ENCODE measurements at places on chromosomes 1 and 21.
A peak's percentile ranks its signal among the peaks of the same experiment; 100 is the strongest.

- DNase-seq = no peak
Observed at GRCh38 chr1:165949335-165950130, 122.1 kb downstream of the UCK2 start.

DNA sequence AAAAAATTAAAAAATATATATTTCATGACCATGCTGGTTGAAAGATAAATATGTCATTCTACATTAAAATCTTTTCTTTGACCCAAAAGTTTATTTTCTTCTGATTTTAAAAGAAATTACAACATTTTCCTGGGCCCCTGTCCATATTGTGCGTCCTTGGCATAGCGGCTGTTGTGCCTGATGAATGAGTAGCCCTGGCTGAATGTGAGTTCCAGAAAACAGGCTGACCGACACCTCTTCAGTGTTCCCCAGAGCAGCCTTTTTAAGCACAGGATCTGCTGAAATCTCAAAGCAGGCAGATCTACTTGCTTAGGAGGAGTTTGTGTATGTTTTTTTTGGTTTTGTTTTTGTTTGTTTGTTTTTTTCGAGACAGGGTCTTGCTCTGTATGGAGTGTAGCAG is 19.7 kb downstream of the KIAA1614 start:
- DNase-seq = no peak

GRCh38 chr1:149884433-149885338 is 14.7 kb upstream of the BOLA1 start:
- peak; percentile 34 for DNase-seq

GRCh38 chr1:199243423-199244061 is 604.7 kb downstream of the PTPRC start:
- DNase-seq = peak; percentile 66

DNA sequence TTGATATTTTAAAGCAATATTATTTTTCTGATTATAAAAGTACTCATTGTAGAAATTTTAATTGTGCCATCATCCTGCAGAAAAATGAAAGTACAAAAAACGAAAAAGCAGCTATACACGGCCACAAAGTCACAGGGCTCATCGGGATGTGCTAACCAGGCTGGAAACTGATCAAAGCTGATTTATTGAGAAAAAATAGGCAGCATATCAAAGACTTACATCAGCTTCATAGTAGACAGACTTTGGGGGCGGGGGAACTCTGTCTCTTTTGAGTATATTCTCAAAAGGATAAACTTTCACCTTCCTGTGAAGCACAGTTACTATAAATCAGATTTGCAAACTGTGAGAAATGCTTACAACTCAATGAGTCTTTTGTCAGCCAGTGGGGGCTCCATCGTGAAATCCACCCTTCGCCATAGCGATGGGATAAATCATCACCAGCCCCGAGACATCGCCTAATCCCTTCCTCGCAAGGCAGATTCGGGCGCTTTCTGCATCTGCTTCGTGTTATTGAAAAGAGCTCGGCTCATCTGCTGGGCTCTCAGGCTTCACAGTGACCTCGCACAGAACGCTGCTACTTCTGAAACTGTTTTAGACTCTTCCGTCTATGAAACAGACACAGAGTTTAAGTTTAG is 69.2 kb upstream of the ERG start:
- no peak for DNase-seq

GRCh38 chr1:19049798-19050197 is 93.3 kb upstream of the IFFO2 start:
- no peak for DNase-seq

- no peak for DNase-seq
Observed at GRCh38 chr1:173202424-173203145, 4.5 kb downstream of the TNFSF4 start.

GRCh38 chr1:230079199-230080024 is 12.4 kb downstream of the GALNT2 start:
- DNase-seq = no peak

- DNase-seq = no peak
Observed at GRCh38 chr1:93591676-93592550, 89.7 kb downstream of the BCAR3 start.

DNA sequence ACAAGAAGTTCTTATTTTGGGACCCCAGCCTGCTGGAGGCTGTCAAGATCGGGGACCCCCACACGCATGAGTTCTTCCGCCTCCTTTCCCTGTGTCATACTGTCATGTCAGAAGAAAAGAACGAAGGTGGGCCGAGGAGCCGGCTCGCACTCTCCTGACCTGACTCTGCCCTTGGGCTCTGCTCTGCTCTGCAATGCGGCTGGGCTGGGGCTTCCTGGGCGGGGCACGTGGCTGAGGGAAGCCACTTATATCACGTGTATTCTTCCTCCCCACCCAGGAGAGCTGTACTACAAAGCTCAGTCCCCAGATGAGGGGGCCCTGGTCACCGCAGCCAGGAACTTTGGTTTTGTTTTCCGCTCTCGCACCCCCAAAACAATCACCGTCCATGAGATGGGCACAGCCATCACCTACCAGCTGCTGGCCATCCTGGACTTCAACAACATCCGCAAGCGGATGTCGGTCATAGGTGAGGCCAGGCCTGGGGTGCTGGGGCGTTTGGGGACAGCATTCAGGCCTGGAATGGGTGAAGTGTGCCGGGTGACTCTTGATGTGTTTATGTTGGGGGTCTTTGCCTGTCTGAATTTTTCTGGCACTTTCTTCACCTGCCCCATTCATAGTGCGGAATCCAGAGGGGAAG is 17.6 kb downstream of the ATP8B2 start:
- no peak for DNase-seq

DNA sequence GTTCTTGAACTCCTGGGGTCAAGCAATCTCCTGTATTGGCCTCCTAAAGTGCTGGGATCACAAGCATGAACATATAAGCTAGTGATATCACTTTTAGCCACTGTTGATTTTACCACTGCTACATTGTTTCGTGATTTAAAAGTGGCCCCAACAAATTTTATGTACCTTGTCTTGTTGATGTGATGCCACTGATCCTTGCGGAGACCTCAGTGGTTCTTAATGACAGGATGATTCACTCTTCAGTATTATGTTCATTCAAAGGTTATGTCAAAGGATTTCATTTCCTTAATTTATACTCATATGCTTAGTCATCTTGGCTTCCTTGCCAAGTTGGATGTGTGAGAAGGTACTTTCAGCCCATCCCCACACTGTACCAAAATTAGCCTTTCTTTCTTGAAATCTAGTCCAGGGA is 12.1 kb downstream of the PRKACB start:
- DNase-seq = no peak

DNA sequence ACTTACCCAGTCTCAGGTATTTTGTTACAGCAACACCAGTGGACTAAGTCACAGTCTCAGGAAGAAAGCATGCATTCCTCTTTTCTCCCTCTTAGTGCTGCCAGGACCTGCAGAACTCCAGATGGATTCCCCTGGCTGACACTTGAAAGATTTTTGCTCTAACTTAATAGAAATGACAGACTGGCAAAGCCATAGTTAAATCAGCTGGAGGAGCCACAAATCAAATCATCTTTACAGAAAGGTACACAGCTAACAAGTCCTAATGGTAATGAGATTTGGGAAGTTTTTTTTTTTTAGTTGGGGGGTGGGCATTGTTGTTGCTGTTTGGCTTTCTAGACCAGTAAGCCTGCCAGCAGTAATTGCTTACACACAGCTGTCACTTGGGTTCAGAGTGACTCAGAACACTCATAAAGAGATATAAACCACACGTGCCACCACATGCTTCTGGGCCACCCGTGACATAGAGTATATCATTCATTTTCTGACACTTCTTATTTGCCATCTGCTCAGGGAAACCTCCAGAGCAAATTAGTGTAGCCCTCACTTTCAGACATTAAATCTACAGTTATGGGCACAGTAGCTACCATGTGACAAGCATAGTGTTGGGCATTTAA is 72.4 kb downstream of the FH start:
- no peak for DNase-seq

DNA sequence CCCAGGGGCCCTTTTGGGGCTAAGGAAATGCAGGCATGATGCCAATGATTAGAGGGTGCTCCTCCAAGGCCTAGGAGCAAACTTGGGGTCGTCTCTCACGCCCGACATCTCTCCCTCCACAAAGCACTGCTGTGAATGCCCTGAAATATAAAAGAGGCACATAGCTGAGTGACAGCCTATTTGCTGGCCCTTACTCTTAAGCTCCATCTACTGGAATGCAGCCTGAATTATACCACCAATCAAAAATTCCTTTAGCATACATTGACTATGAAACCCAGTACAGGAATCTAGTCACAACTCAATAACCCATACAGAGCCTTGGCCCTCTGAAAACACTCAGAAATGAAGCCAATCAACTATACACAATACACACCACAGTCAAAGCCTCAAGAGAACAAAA is 105.5 kb downstream of the LRIG2 start:
- DNase-seq = no peak

GRCh38 chr1:93744299-93744988 is 62.8 kb upstream of the BCAR3 start:
- DNase-seq = no peak

DNA sequence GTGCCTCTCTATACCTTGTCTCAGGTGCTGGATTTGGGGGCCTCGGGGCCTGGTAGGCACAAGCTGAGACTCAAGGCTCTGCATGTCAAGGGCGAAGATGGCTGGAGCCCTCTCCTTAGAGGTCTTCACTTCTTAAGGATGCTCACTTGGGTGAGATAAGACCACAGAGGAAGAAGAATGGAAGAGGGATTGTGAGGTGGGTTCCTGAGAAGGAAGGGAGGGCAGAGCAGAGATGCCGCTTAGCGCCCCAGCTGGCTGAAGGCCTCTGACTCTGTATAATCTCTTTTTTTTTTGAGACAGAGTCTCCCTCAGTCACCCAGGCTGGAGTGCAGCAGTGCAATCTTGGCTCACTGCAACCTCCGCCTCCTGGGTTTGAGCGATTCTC is 32.2 kb downstream of the SOX13 start:
- no peak for DNase-seq

GRCh38 chr1:230084408-230085177 is 17.6 kb downstream of the GALNT2 start:
- DNase-seq = peak; percentile 78

DNA sequence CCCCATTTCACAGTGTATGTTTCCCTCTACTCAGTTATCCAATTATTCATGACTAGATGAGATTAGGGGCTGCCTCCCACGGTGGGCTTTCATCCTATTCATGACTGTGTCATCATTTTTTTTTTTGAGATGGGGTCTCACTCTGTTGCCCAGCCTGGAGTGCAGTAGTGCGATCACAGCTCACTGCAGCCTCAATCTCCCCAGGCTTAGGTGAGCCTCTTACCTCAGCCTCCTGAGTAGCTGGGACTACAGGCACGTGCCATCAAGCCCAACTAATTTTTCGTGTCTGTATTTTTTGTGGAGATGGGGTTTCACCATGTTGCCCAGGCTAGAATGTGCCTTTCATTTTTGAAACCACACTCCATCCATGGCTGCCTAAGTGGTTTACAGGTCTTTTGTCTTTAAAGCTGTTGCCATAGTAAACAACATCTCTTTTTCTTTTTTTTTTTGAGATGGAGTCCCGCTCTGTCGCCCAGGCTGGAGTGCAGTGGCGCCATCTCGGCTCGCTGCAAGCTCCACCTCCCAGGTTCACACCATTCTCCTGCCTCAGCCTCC is 60.0 kb downstream of the PIK3CD start:
- no peak for DNase-seq

- no peak for DNase-seq
Observed at GRCh38 chr1:21162740-21163464, 13.8 kb downstream of the EIF4G3 start.

DNA sequence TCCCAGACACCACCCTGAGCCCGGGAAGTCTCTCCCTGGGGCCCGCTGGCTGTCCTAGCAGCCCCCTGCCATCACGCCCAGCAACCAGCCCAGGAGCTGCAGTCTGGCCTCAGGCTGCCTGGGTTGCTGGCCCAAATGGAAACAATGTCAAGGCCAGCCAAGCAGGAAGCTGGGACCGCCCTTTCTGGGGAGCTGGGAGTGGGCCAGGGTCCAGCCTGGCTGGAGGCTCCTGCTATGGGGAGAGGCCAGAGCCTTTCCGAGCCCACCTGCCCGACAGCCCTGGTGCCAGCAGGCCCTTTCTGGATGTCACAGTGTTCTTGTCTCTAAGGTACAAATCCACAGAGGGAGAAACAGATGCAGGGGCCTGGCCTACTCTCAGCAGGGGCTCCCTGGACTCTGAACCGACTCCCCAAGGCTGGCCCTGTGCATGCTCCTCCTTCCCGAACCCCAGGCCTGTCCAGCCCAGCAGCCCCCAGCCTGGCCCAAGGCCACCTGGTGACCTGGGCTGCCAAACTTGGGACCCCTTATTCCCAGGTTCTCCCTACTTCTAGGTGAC is 1.2 kb upstream of the MMEL1 start:
- no peak for DNase-seq

DNA sequence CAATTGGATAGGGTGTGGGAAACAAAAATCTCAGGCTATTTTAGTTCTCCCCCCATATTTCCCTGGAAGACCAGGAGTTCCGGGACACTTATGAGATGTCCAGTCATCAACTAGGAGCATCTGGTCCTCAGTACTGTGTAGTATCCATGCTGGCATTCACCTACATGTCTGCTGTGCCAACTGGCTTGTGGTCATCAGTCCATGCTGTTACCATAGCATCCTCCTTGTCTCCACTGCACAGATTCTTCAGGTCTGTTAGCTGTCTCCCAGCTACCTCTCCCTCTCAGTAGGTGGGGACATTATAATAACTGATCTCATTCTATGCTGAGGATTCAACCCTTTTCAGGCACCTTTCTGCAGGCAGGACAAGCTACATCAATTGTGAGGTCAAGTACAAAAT is 302.9 kb downstream of the BARHL2 start:
- no peak for DNase-seq

DNA sequence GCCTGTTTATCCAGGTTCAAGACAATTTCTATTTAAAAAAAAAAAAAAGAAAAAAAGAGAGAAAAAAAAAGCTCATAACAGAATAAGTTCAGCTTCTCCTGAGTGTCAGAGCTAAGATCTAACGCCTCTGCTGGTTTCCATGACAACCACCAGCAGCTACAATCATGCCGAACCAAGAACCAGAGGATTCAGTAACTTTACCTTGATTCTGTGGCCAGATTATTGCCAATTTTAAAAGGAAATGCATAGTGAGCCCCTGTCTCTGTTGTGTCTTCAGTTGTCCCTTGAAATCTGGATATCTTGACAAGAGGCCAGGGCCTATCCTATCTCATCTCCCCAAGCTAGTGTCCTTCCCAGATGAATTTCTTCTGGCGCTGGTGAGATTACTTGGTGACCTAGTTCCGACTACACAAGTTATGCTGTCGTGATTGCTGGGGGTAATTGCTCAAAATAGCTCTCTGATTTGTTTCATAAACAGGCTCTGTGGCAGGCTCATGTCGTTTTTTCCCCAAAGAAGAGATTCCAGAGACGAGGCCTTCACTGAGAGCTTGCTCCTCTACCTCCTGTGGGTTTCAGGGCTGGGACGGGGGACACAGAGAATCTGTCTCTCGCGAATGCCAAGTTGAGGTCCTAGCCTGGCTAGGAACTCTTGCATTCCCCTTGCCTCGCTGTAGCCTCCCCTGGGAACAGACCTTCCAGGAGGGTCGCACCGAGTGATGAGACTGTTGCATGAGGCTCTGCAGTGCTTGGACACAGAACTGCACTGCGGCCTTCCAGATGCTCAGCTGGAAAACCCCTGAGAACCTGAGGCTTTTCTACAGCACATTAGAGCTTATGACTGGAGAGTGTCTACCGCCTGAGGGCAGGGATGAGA is 32.4 kb upstream of the SCCPDH start:
- no peak for DNase-seq

GRCh38 chr1:83822208-83822607 is 176.7 kb downstream of the TTLL7 start:
- DNase-seq = no peak

- DNase-seq = no peak
Observed at GRCh38 chr1:45718289-45718688, 30.3 kb downstream of the TMEM69 start.
